NCI-H69 (cell line): ENCODE measurements at places on chromosomes 11 and 22.
A peak's percentile ranks its signal among the peaks of the same experiment; 100 is the strongest.

- no peak for DNase-seq
Observed at GRCh38 chr11:60235321-60235720, 7.6 kb downstream of the MS4A4E start.

DNA sequence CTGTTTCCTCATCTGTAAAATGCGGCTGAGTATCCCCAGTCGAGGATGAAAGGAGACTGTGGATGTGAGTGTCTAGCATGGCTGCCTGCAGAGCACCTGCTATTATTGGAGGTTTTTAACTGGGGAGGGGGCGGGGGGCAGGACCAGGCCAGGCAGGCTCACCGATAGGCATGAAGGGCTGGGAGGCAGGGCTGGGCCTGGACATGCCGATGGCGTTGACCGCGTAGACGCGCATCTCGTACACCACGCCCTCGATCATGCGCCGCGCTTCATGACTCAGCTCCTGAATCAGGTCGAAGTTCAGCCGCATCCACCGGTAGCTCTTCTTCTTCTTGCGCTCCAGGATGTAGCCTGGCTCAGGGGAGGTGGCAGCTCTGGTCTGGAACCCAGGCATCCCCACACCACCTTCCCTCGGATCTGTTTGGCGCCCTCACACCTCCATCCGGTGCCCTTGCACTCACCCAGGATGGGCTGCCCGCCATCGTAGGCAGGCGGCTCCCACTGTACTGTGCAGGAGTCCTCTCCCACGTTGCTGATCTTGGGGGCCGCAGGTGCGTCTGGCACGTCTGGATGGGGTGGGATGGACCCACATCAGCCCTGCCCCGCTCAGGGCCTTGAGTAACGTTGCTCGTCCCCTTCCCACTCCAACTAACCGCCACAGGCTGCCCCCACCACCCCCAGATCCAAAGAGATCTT, 15.1 kb downstream of the MYBPC3 start:
- DNase-seq: peak; percentile 34

GRCh38 chr11:102883141-102883540, 8.4 kb upstream of the MMP12 start:
- DNase-seq: no peak

DNA sequence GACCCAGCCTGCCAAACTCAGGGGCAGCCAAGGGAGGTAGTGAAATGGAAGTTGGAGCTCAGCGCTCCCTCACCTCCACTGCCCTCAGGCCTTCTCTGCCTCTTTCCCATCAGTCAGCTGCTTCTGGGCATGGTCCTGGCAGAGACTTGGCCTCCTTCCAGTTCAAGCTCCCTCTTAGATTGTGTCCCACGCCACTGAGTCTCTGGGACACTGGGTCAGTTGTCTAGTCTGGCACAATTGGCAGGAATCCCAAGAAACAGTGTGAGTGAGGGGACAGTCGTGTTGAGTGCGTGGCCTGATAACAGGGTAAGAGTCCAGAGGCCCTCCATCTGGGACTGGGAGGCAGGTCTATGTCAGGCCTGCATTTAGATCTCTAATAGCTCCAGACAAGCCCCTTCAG, 7.1 kb upstream of the SLC35E4 start:
- peak; percentile 19 for DNase-seq

DNA sequence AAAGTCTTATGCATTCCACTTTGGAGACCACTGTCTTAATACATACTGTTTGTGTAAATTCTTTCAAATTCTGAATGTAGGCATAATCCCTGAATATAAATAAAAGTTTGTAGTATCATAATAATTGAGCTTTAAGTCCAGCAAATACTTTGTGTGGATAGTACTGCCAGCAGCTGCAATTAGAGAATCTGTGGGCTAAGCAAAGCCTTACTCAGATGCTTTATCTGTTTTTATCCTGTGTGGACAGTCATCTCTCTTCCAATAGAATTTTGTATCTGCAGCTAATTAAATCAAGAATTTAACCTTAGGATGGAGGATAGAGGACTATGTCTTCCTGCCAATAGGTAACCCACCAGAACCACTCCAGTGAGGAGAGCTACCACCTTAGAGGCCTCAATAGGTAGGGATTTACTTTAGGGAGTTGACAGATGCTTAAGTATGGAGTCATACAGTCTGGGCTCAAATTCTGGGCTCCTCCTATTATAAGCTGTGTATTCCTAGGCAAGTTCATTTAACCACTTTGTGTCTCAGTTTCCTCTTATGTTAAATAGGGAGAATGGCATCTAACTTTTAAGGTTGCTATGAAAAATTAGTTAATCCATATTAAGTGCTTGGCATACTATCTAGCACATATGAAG, 71.1 kb downstream of the STIM1 start:
- DNase-seq: no peak

DNA sequence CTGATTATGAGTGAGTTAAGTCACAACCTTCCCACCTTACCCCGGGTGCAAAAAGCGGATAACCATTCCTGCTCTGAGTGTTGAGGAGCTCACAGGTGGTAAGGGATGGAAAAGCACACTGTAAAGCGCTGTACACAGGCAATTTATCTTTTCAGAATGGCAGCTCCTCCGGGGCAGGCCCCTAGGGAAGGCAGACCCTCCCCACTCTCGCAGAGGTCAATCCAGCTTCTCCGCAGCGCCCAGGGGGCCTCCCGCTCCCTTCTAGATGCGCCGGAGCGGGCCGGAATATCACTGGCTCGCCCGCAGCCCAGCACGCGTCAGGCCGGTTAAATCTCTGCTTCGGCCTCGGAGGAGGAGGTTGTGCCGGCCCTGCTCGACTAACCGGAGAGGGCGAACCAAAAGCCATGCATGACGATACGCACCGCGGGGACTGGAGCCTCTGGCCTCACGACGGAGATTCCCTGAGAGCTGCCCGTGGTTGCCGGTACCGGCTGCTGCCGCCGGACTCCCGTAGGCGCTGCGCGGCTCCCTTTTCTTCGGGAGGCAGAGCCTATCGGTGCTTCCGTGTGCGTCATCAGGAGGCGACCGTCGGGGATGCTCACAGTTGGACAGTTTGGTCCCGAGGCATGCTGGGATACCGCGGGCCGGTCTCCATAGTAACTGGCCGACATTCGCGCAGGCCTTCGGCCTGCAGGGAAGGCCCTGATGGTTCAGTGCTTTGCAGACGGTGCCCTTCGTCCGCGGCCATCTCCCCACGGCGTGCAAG, at the start of gene BRMS1:
TSS of gene BRMS1 (minus strand) at position 555 of the 766 bp plus-strand sequence. CDS start 2,870 bp downstream, outside the sequence.
- DNase-seq: peak; percentile 98

DNA sequence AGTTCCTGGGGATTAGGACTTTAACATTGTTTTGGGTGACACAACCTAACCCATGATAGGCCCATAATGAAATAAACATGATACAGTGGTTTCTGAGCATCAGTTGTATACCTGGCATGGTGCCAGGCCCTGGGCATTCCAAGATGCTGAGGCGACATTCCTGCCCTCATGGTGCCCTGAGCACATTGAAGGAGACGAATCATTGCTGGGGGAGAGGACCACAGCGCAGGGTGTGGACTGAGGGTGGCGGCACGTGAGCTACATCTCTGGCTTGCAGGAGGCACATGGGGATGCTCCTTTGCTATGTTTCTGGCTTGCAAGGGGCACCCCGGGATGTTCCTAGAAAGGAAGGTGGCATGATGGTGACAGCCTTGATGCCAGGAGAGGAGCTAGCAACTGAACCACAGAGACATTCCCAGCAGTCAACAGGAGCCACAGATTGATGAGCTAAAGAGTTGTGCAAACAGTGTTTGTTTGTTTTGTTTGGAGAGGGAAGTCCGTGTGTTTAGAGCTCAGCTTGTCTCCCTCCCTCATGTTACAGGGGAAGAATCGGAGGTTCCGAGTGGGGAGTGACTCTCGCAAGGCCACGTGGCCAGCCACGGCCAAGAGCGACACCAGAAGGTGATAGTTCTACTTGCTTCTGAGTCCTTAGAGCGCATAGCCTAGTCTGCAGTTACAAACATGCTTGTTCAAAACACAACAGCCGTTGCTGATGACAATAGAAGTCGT, 106.4 kb downstream of the MIAT start:
- peak; percentile 69 for DNase-seq

DNA sequence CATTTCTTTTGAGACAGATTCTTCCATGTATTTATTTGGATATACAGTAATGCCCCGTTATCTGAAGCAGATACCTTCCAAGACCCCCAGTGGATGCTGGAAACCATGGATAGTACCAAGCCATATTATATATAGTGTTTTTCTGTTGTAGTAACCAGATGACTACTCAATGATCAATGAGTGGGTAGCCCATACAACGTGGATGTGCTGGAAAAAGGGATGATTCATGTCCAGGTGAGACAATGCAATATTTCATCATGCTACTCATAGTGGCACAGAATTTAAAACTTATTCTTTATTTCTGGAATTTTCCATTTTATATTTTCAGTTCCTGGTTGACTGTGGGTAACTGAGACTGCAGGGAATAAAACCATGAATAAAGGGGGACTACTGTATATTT, 427.5 kb downstream of the METTL15 start:
- no peak for DNase-seq

DNA sequence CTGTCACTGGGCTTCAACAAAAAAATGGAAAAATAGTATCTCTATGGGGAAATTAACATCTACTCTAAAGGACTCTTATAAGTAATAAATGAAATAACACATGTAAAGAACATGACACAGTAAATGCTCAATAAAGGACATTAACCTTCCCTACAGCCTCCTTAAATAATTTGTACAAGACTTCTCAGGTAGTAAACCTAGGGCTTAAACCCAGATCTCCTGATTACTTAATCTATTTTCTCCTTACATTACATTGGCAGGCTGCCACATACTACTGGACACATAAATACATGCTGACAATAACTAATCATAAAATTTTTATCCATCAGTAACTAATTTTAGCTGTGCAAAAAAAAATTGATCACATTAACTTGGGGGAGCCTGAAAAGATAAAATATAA, 4.9 kb downstream of the AMBRA1 start:
- peak; percentile 20 for DNase-seq

DNA sequence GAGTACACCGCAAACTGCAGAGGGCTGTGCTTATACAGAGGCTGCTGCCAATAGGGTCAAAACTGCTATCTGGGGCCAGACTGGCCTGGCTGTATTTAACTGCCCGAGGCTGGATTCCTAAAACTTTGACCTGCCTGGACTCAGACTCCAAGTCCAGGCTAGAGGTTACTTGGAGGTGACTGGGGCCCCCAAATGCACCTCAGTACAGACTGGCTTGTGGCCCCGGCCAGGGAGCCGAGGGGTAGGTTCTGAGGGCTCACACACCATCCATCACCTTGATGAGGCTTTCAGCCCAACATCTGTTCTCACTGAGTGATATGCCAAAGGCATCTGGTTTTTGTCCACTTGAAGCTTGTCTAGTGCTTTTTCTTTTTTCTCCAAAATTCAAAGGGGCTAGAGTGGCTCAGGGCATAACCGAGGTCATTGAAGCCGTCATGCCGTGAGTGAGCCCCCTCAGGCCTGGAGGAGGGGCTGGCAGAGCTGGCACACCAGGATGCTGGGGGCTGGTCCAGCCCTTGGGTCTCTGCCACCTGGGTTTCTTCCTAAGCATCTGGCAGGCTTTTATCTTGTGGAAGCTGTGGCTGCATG, 52.4 kb upstream of the TTLL12 start:
- peak; percentile 58 for DNase-seq

GRCh38 chr11:123570939-123571580, 83.4 kb downstream of the SCN3B start:
- DNase-seq: peak; percentile 67

DNA sequence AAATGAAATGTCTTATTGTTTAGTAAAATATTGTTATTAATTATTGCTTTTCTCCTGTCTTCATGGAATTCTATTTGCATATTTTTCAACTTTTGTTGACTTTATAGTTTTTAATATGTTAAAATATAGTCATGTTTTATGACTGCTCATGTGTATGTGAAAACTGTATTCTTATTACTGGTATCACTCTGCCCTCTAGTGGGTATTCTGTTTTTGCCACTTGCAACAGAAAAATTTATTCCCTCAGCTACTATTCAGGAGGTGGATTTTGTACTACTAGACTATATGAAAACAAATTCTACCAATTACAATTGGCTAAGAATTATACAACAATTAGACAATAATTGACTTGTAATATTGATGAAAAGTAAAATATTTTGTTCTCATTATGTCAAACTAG, 45.0 kb downstream of the OR4C6 start:
- DNase-seq: peak; percentile 24
